ENCODE measurements at places on chromosomes 12 and 14.

- no peak for DNase-seq
Observed at GRCh38 chr14:101198398-101199027, 295.0 kb upstream of the RTL1 start.

- no peak for DNase-seq
Observed at GRCh38 chr12:78406828-78407227, 457.7 kb upstream of the SYT1 start.

GRCh38 chr12:92859650-92860386 lies 69.3 kb downstream of the EEA1 start:
- no peak for DNase-seq

GRCh38 chr12:120546050-120546386 lies 11.9 kb downstream of the RNF10 start:
- no peak for DNase-seq

GRCh38 chr12:22709292-22709691 lies 84.3 kb downstream of the ETNK1 start:
- DNase-seq: no peak

GRCh38 chr12:18431771-18432170 lies 170.5 kb downstream of the PIK3C2G start:
- no peak for DNase-seq

DNA sequence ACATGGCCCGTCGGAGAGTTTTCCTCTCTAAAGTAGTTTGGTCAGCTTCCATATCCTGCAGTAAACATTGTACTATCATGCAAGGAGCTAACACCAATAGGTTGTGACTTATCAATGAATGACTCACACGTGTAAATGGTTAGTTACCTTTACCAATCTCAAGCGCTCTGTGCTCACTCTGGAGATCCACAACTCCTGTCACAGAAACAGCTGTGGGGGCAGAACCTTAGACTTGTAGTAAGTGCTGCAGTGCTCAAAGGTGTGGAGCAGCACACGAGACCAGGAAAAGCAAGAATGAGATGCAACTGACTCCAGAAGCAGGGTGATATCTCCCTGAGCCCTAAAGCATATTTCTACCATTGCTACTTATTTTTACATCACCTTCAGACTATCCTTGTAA lies 73.7 kb upstream of the KCNJ8 start:
- DNase-seq: no peak

DNA sequence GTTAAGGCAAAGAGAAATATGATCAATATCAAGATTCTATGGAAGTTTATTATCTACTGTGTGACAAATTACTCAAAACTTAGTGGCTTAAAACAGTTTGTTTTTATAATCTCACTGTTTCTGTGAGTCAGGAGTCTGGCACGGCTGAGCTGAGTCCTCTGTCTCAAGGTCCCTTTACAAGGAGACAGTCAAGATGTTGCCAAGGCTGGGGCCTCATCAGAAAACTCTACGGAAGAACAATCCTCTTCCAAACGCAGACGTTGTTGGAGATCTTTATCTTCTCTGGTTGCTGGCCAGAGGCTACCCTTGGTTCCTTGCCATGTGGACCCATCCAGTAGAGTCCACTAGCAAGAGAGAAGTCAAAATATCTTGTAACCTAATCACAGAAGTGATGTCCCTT lies 100.6 kb upstream of the CCND2 start:
- DNase-seq: no peak

DNA sequence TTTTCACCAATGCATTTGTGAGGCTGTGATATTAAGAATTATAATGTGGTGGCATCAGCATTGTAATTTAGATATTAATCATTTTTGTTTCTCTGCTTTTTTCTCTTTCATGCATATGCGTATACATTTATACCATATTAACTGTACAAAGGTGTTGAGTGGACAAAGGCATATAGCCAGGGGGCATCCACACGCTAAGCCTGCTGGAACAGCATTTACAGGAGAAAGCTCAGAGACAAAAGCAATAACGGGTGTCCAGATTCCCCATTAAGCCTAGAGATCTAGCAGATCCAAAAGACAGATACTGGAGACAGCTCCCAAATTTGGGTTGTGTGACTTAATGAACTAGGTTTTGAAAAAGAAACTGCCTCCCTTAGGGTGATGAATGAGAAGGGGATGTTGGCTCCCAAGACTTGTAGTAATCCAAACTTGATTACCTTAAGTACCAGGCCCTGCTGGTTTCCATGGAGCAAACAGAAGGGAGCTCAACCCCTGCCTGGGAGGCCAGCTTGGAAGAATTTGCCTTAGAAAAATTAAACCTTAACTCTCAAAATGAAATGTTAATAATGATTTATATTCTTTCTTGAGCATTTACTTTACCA lies 181.9 kb downstream of the SLC6A15 start:
- DNase-seq: no peak

- DNase-seq: no peak
Observed at GRCh38 chr14:93536945-93537344, 106.2 kb downstream of the UNC79 start.

GRCh38 chr14:99382781-99383471 lies 97.7 kb downstream of the SETD3 start:
- no peak for DNase-seq

DNA sequence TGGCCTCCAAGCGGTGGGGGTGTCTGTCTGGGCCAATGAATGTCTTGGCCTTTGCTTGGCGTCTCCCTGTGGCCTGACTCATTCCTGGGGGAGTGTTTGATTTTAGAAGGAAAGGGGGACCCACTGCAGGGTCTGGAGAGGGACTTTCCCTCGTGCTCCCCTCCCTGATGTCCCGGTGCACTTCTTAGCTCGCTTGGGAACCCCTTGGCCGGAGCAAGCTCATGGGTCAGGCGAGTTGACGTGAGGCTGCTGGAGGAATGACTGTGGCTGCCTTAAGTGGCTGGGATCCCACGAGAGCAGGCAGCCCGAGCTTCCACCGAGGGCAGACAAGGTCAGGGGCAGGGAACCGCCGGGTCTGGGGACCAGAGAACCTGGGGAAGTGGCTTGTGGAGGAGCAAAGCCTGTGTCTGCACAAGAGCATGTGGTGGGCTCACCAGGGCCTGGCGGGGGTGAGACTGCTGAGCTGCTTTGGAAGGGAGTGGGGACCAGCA lies 218.4 kb upstream of the C14orf180 start:
- DNase-seq: no peak

DNA sequence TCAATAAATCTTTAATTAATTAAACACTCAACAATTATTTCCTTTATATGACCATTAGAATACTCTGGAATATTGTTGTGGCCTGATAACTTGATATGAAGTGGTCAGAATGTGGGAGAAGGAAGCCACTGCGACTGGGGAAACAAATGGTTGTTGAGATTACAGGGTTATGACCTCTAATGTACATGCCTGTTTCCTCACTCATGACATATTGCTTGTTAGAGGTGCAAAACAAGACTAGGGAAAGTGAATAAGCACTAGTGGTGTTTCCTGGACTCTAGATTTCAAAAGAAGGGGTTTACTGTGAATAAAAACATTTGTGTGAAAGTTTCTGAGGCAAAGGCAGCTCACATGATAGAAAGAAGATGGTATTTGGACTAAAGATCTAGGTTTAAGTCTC lies 53.3 kb downstream of the STAB2 start:
- DNase-seq: no peak

DNA sequence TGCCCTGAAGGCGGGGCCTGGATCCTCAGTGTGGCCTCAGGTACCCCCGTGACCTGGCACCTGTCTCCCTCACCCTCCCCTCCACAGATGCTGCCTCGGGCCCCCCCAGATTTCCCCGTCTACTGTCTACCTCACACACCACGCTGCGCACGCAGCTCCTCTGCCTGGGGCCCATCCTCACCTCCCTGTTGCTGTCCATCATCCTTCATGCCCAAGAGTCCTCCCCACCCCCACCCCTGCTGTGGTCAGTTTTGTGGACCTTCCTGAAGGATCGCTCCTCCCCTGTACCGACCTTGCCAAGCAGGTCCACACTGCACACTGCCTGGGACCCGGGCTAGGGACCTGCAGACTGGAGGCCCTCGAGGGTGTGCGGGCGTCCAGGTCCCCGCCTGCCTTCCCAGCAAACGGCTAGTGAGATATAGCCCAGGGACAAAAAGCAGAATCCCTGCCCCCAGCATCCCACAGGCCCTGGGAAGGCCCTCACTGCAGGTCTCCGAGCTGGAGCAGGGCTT lies 197.4 kb upstream of the DIO3 start:
- DNase-seq: no peak

DNA sequence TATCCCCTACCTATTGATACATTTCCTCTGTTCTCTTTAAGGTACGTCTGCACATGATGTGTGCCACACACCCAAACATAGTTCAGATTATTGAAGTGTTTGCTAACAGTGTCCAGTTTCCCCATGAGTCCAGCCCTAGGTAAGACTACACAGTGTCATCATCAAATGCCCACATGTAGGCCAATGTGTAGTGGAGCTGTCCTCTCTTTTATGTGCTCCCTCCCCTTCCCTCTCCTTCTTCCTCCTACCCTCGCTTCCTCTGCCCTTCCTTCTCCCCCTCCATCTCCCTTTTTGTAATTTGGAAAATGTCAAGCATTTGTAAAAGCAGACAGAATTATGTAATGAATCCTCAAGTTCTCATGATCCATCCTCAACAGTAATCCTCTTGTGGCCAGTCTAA lies 25.5 kb downstream of the MAPKAPK5 start:
- no peak for DNase-seq

GRCh38 chr14:77316872-77317301 lies 3.8 kb downstream of the POMT2 start:
- no peak for DNase-seq

GRCh38 chr14:55239320-55239719 lies 31.9 kb upstream of the FBXO34 start:
- DNase-seq: no peak

- no peak for DNase-seq
Observed at GRCh38 chr12:26374934-26375680, 179.7 kb downstream of the SSPN start.

GRCh38 chr14:25943329-25943728 lies 654.5 kb downstream of the NOVA1 start:
- DNase-seq: no peak

GRCh38 chr12:67099858-67100257 lies 169.3 kb upstream of the CAND1 start:
- DNase-seq: no peak

- DNase-seq: no peak
Observed at GRCh38 chr12:3432176-3432742, 58.7 kb upstream of the PRMT8 start.

DNA sequence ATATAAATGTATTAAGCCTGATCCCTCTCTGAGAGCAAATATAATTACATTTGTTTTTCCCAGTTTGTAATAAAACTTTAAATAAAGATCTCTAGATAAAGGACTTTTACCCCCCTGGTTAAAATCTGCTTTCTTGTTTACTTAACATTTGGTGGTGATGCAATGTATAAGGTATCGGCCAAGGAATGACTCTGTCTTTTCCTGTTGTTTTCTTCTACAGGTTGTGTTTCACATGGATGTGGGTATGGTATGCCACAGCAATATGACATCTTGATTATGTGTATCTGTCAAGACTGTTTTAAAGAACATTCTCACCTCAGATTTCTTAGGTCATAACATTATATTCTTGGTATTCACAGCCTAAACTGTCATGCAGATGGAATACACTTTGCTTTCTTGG lies 210.6 kb upstream of the NOVA1 start:
- no peak for DNase-seq

DNA sequence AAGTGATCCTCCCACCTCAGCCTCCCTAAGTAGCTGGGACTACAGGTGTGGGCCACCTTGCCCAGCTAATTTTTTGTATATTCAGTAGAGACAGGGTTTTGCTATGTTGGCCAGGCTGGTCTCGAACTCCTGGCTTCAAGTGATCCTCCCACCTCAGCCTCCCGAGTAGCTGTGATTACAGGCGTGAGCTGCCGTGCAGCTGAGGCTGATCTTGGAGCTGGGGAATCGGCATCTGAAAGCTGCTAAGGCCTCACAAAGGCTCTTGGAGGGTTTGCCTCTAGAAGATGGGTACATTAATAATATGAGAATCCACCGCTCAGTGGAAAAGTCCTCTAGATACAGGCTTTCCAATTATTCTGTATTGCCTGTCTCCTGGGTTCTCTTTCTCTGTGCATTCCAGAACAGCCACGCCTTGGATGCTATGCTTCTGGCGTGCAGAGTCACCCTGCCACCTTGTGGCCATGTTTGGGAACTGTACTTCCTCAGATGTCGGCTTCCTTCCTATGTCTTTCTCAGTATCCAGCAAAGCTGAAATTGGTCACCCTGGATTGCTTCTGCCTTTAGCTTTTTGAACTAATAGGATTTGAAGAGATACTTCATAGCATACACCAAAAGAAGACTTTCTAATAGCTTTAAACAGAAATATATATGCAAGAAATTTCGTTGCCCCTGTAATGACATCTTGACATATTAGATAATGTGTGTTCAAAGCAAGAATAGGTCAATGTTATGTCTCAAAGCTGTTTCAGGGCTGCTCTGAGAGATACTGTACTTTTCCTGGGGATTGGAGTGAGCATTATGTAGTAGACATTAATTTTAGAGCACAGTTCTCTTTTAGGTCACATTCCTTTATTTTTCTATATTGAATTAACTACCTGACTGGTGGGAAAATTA lies 75.4 kb downstream of the SNAPC1 start:
- DNase-seq: peak; percentile 47

DNA sequence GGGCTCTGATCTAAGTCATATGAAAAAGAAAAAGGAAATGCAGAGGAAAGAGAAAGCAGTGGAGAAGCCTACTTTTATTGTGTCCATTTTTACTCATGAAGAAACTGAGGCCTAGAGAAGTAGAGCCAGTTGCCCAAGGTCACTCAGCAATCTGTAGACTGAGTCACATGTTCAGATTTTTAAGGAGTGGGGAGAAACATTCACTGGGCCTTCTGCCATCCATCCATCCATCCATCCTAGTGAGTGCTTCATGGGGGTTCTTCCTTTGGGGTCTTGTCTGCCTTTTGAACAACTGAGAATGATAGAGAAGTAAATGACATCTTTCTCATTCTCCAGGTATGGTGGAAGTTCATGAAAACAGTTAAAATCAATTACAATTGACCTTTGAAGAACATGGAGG lies 233.6 kb upstream of the SRRM4 start:
- no peak for DNase-seq

DNA sequence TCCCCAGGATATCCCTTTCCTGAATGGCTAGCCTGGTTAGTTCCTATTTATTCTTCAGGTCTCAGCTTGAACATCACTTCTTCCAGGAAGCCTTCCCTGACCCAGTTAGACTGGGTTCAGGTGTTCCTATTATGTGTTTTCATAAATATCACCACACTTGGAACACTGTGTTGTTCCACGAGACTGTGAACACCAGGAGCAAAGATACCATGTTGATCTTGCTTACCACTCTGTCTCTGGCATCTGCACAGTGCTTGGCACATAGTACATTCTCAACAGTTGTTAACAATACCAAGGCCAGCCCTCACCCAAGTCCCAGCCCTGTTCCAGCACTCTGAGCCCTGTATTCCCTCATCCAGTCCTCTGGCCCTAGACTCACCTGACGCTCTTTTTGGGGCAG lies 13.7 kb upstream of the ZNF385A start:
- DNase-seq: no peak

Measured in stimulated activated CD8-positive, alpha-beta memory T cell treated with anti-CD3 and anti-CD28 coated beads, Interleukin-4, amount 100 ng/mL, for 1 hour (primary cell).